Stimulated activated CD4-positive, alpha-beta T cell treated with anti-CD3 and anti-CD28 coated beads, Interleukin-15, amount 100 ng/mL, for 24 hours (primary cell): ENCODE measurements at places on chromosomes 2 and 18.

- DNase-seq: no peak
These were observed 61.4 kb downstream of the RPL31 start for GRCh38 chr2:101063352-101064124.

- DNase-seq: no peak
These were observed 65.2 kb downstream of the KYNU start for GRCh38 chr2:142942690-142943089.

DNA sequence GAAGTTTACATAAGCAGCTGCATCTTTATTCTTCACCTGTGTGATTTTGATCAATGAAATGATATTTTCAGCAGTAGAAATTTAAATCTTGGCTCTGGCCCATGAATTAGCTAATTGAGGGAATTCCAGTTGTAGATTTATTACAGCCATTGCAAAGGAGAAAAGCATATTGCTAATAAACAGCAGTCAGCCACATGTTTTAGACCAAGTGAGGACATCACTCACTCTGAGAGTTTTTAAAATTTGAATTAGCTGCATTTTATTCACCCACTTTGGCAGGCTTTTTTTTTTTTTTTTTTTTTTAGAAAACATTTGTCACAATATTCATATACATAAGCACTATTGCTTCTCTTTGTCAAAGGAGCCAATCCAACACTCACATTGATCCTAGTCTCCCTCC lies 479.4 kb upstream of the VRK2 start:
- DNase-seq: no peak

- no peak for DNase-seq
These were observed 212.4 kb downstream of the ANAPC1 start for GRCh38 chr2:111671426-111672150.

- no peak for DNase-seq
These were observed 60.0 kb downstream of the GCA start for GRCh38 chr2:162403884-162404283.

DNA sequence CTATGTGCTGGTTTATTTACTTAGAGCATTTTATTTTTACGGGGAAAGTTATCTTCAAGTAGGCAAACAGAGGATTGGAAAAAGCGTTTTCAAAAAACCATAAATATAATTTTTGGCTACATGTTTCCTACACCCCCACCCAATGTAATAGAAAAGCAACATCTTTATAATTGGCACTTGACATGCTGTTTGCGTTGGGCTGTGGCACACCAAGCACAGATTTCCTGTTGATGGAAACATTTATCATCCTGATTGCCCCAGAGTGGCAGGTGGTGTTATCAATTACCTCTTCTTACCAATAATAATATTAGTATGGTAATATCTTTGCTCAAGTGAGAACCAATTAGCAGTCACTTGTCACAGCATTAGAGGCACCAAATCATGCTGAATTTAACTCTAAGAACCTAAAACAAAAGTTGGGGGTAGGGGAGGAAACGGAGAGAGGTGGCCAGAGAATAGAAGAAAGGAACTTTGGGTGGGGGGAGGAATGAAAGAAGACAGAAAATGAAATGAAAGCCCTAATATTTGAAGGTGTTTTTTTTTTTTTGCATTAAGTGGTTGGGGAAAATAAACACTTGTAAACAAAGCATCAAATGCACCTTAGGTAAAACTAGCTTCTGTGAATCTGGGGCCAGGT lies 3.8 kb upstream of the SALL3 start:
- no peak for DNase-seq

GRCh38 chr18:42092848-42093247 lies 137.8 kb downstream of the PIK3C3 start:
- no peak for DNase-seq

DNA sequence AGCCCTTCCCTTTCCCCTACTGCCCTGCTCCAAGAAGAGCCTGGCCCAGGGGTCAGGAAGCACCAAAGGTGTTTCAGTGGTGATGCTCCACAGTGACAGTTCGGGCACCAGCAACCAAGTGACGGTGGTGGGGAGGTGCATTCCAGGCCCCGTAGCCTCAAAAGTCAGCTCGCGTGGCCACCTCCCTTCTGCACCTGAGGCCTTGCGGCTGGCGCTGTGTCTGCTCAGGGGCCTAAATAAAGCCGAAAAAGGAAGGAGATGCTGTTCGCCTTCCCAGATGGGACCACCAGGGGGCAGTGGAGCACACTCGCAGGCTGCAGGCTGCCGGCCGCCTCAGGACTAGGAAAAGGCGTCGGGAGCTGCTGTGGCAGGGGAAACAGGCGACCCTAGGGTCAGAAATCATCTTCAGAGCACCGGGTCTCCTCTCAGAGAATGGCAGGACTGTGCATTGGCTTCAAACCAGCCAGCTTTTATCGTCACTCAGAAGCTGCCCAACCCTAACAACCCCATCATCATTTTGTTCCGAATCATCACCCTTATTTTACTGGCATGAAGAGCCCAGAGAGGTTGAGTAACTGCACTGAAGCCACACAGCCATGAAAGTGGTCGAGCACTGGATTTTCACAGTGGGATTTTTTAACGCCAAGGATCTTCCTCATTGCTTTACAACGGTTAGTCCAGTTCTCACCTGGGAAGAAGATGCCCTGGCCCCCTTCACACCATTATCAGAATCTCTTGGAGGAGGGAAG lies 213.0 kb upstream of the CELF4 start:
- DNase-seq: peak; percentile 61

DNA sequence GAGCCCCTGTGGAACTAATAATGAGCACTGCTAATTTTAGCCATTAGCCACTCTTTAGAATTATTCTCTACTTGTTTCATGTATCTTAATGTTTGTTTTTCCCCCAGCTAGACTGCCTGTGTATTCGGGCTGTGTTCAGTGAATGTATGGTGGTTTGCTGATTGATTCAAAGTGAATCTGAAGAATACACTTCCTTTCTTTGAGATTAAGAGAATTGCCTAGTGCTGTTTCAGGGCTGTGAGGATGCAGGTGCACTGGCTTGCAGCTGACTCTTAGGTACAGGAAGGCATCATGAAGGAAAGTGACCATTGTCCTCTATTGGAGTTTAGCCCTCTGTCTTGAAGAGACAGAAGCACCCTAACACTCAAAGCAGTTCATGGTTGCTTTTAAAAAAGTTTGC lies 138.7 kb downstream of the CERS6 start:
- DNase-seq: no peak

GRCh38 chr2:41500895-41501294 lies 546.9 kb upstream of the PKDCC start:
- DNase-seq: no peak
